ENCODE measurements at places on chromosomes 7 and 10.

- DNase-seq = no peak
These were observed 327.7 kb upstream of the STEAP1 start for GRCh38 chr7:89826557-89826956.

GRCh38 chr7:28509251-28510025, 97.1 kb downstream of the CREB5 start:
- no peak for DNase-seq

GRCh38 chr7:25014756-25015155, 34.8 kb upstream of the OSBPL3 start:
- DNase-seq = no peak

- DNase-seq = no peak
These were observed 69.6 kb downstream of the NT5C2 start for GRCh38 chr10:103123282-103124024.

- no peak for DNase-seq
These were observed 58.6 kb upstream of the EFCAB10 start for GRCh38 chr7:105639667-105640493.

DNA sequence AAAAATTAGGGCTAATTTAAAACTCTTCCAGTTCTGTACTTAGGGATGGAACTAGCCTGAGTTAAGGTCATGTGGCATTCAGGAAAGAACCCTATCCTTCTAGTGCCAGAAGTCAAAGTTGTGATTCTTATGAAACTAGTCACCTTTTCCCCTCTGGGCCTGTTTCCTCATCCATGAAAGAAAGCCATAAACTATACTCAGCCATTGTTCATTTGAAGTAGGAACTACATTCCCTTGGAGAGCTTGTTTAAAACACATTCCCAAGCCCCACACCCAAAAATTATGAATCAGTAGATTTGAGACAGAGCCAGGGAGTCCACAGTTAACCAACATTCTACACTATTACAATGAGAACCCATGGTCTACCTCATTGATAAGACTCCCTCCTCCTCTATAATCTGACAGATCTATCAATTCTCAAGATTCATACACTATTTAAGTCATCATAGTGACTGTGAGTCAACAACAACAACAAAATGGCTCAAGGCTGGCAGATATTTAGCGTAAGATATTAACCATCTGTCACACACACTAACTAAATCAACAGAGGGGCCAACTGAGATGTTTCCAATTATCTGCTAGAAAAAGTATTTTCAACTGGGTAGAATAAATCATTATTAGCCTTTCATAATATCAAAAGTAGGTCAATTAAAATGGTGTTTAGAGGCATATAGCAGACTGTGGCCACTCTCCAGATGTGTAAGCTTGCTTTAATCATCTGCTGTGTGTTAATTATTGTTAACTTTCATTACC, 102.3 kb downstream of the SLC25A13 start:
- no peak for DNase-seq

GRCh38 chr10:44902941-44903545, 8.1 kb upstream of the TMEM72 start:
- DNase-seq = peak; percentile 12

DNA sequence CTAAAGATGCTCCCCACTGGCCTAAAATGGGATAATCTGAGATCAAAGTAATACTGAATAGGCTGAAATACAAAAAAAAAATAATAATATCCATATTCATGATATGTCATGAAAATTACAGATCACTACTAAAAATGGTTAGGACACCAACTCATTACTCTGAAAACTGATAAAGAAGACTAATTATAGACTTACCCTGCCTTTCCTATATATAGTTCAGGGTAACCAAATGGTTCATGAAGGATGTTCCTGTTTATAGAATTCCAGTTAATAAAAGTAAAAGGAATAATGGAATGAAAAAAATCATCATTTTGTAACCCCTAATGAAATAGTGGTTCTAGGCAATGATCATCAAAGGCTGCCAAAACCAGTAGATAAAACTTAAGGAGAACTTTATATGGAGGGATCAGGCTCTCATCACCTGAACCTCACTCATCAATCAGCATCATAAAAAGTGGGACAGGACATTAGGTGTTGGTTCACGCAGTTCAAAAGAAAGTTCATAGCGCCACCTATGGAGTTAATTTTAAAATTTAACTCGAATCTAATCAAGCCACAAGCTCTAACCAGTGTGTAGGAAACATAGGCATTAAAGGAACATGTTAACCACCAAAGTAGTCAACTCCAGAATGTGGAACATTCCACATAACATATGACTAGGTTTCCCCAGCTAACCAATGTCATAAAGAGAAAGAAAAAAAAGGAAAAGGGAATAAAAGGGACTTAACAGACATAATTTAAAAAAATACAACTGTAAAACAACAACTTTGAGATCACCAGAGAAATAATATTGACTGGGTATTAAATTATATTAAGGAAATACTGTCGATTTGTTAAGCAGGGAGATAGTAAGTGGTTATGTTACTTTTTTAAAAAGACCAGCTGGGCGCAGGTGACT, 35.7 kb downstream of the P4HA1 start:
- peak; percentile 65 for DNase-seq

DNA sequence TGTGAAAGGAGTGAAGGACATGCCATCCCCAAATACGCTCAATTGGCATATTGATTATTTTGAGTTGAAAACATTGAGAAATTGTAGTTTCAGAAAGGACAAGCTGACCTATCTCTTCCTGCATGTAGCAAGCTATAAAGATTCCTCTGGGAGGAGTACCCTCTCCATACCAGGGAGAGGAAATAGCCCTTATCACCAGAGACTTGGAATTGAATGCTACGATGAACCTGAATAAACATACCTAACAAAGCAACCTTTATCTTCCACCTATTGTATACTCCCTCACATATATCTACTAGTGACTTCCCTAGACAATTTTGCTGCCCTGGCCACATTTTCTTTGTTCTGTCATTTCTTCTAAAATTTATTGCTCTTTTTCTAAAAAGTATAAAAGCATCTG, 150.2 kb upstream of the EEPD1 start:
- no peak for DNase-seq

DNA sequence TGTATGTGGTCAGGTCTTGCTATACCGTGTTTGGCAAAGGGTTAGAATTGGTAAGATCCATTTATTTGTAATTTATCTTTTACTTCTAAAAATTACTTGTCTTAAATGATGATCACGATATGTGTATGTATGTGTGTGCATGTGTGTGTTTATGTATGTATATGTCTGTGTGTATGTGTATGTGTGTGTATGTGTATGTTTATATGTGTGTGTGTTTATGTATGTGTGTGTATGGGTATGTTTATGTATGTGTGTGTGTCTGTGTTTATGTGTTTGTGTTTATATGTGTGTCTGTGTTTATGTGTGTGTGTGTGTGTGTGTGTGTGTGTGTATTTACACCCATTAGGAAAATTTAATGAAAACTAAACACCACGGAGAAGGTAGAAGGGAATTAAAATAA, 176.9 kb upstream of the FZD8 start:
- no peak for DNase-seq

- no peak for DNase-seq
These were observed 72.2 kb downstream of the VWC2 start for GRCh38 chr7:49845626-49846025.

DNA sequence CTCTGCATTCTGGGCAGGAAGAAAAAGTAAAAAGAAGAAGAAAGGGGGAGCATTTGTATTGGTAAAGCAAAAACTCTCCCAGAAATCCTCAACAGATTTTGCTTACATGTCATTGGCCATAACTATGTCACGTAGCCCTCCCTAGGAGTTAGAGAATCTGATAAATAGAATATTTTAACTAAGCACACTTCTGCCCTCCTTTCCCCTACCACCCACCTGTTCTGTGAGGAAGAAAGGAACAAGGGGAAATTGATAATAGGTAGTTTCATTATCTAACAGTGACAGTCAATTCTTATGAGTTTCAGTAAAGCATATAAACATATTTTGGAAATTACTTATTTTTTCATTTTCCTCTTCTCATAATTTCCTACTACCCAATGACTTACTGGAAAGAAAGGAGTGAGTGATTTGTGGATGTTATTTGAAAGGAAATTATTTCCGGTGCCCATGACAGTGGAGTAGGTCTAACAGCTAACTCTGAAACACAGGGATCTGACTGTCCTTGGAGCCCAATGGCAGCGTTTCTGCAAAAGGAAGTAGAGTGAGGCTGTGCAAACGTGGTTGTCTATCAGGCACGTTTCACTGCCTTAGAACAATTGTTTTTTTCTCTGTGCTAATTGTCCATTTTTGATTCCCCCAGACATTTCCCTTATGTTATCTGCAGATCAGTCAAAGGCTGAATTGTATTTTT, 128.6 kb upstream of the MDFIC start:
- DNase-seq = no peak

DNA sequence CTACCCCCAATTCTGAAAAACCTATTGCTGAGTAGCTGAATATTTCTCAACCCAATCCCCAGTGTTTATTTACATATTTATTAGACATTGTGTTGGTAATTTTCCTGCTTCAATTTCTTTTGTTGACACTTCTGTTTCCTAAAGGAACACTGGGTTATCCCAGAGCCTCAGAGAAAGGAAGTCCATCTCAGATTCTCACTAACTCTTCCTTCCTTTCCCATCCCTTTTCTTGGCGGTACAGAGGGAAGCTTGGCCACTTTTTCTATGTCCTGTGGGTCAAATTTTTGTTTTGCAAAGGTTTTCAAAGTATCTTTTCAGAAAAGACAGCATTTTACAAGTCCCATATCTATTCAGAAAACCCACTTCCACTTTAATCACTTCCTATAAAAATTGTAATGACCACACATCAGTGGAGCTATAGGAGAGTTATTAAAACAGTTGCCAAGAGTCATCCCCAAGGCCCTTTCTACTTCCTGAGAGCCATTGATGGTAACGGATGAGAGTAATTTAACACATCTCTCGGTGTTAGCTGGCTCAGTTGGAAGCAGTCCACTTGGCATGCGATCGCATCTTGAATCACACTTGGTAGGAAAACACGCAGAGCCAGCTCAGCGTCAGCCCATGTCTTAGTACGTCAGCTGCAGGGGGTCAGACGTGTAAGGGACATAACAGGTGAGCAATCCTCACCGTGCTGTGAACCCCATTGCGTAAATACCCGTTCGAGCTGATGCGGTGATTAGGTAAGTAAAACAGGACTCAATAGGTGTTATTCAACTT, 231.1 kb upstream of the ADARB2 start:
- no peak for DNase-seq

- no peak for DNase-seq
These were observed 15.3 kb upstream of the LFNG start for GRCh38 chr7:2504128-2504888.

GRCh38 chr10:44309939-44310761, 74.7 kb downstream of the CXCL12 start:
- no peak for DNase-seq

- no peak for DNase-seq
These were observed 251.0 kb upstream of the MTPN start for GRCh38 chr7:136228171-136228570.

DNA sequence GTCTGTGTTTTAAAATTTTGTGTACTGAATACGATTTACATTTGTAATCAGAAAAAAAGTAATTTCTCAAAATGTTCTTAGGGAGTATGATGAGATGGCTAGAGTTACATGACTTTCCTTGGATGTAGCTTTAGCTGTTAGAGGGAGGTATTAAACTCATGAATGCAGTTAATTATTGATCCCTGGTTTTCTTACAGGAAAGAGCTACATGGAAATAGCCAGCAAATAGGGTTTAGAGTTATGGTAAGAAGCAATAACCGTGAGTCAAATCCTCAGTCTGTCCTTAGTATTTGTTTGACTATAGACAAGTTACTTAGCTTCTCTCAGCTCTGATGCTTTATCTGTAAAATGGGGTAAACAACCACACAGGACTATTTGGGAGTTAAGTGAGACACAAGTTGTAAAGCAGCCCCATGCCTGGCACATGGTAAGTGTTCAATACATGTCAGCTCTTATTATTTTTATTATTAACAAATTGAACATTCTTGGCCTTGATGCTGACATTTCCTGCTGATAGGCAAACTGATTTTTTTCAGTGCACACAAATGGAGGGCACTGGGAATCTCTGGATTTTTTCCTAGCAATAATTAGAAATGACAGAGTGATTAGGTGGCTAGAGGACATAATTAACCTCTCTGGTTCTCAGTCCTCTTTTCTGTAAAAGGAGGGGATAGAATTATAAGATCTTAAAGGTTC, 204.5 kb upstream of the PHYHIPL start:
- no peak for DNase-seq

DNA sequence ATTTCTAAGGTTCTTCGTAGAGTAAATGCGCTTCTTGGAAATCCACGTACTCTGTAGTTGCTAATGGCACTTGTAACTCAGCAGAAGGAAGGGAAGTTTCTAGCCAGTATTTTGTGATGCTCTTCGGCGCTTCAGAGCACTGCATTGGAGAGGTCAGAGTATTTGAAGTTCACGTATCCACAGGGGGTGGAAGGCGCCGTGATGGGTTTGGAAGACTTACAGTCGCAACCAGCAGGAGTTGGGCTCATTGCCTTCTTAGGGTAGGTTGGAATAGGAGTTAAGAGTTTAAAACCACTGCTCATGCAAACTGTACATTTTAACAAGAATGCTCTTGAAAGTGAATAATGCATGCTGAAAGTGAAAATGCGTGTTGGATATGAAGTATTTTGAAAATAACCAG, 49.1 kb downstream of the SHH start:
- no peak for DNase-seq

DNA sequence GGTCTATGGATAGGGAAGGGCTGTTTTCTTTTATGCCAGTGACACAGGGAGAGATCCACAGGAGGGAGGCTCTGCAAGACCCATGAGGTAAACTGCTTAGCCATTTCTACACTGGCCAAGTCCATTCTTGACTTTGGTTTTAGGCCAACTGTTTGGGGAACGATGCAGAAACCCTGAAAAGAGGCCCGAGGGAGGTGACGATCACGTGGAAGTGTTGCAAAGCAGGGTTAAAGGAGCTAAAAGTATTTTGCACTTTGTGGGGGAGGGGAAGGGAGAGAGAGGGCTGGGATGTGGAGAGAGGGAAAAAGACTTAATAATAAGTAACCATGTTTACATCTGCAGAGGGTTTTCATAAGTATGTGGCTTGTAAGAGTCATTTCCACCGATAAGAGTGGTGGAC, 239.7 kb downstream of the EMX2 start:
- DNase-seq = no peak

GRCh38 chr10:667096-667495, 22.4 kb downstream of the DIP2C start:
- DNase-seq = no peak

DNA sequence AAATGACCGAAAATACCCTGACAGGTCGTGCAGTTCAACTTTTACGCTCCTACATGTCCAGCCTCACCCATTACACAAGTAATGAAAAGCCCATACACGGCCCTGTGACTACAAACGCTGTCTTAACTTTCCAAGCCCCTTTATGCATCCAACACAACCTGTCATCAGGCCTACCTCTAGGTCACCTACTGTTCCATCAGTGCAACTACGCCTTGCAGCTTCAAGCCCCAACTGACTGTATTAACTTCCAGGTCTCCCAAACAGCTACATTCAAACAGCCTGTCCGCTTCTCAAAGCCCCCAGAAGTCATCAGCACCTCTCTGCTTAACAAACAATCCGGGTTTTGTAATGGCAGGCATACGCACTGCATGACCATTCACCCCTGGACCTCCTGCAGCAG, 19.2 kb downstream of the ZNF107 start:
- no peak for DNase-seq

Measured in DMS153 (cell line).